ENCODE measurements at places on chromosomes 5 and 9.

DNA sequence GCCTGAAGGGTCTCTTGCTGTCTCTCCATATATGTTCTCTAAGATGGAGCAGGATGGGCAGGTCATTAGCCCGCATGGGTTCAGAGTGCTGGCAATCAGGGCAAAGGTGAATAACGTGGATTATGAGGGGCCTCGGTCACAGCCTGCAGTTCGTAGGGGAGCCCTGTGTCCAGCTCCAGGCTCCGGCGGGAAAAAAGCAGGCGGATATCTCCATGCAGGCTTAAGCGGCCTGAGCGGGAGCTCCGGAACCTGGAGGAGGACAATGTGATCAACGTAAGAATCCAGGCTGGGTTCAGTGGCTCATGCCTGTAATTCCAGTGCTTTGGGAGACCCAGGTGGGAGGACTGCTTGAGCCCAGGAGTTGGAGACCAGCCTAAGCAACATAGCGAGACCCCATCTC is 2.2 kb upstream of the STOML2 start:
- no peak for DNase-seq

GRCh38 chr5:82624062-82624461 is 345.9 kb upstream of the RPS23 start:
- no peak for DNase-seq

GRCh38 chr9:114386886-114387679 is 699 bp downstream of the AKNA start:
- peak; percentile 77 for DNase-seq

DNA sequence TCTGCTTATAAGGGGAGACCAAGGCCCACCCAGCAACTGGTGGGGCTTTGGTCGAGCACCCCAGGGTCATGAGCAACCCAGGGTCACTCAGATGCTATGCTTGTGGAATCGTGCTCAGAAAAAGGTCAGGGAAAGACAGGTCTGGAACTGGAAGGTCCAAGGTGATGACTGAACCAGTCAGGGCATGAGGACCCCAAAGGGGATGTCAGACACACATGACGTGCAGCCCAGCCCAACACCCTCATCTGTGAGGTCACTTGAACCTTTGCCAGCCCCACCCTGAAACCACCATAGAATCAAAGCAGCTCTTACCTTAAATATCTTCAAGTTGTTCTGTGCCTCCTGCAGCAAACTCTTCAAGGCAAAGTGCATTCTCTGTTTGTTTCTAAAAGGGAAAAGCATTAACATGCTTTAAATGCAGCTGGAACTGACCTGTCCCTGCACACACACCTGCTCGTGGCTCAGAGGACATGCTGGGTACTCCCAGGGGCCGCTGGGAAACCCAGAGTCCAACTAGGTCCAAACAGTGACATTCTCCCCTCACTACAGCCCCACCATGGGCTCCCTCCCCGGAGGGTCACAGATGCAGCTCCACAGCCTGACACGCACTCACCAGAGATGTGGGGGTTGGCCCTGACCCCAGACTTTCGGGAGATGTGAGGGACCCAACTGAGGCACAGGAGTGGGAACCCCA is 29.4 kb downstream of the IPPK start:
- no peak for DNase-seq

- no peak for DNase-seq
These were observed 228.1 kb upstream of the PANK3 start for GRCh38 chr5:168807287-168807686.

- no peak for DNase-seq
These were observed 105.3 kb downstream of the UBE2R2 start for GRCh38 chr9:33921967-33922895.

GRCh38 chr5:103031607-103032006 is 88.3 kb downstream of the GIN1 start:
- DNase-seq, result no peak

- peak; percentile 90 for DNase-seq
These were observed 123.6 kb downstream of the PALM2AKAP2 start for GRCh38 chr9:109903515-109904138.

GRCh38 chr9:112380825-112381221 is 915 bp downstream of the HSDL2 start:
- peak; percentile 46 for DNase-seq

GRCh38 chr5:124754206-124754927 is 7.9 kb upstream of the ZNF608 start:
- DNase-seq, result peak; percentile 66

GRCh38 chr9:71243951-71244350 is 122.5 kb upstream of the TRPM3 start:
- no peak for DNase-seq

- DNase-seq, result no peak
These were observed 29.5 kb upstream of the TGFBR1 start for GRCh38 chr9:99075246-99075912.

GRCh38 chr9:126326228-126327005 is at the start of gene MVB12B:
TSS of gene MVB12B (plus strand) at chr9:126326829. CDS start at chr9:126326930, 101 bp downstream.
- DNase-seq, result peak; percentile 77

DNA sequence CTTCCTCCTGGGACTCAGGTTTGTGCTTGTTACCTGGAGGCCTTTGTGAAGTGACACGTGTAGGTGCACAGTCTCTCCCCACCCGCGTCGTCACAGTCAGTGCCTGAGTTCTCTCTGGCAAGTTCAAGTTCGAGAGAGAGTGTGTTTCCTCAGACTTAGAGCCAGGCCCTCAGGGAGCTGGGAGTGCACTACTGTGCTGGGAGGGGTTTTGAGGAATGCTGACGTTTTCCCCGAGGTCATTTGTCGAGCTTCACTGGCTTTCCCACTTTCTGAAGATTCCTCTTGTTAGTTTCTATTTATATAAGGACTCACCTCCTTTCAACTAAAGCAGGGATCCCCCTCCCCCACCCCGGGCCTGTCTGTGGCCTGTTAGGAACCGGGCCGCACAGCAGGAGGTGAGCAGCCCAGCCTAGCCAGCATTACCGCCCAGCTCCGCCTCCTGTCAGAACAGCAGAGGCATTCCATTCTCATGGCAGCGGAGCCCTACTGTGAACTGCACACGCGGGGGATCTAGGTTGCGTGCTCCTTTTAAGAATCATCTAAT is 209.2 kb downstream of the DIRAS2 start:
- DNase-seq, result peak; percentile 31
